Stimulated activated naive CD8-positive, alpha-beta T cell treated with anti-CD3 and anti-CD28 coated beads, Interleukin-15, Interleukin-2, amounts not matched to agents 100 U/mL and 50 U/mL, for 24 hours (primary cell): ENCODE measurements at places on chromosomes 7 and 10.

GRCh38 chr10:57161157-57161556 is 800.1 kb upstream of the ZWINT start:
- no peak for DNase-seq

GRCh38 chr7:25455683-25456251 is 227.5 kb upstream of the NPVF start:
- DNase-seq, result no peak

- DNase-seq, result no peak
Measured at GRCh38 chr7:121003986-121004685, 15.6 kb downstream of the CPED1 start.

- peak; percentile 53 for DNase-seq
Measured at GRCh38 chr7:106041140-106041717, 70.9 kb downstream of the SYPL1 start.

- no peak for DNase-seq
Measured at GRCh38 chr7:47198159-47198558, 383.8 kb downstream of the TNS3 start.

- no peak for DNase-seq
Measured at GRCh38 chr7:104804696-104805095, 209.3 kb upstream of the KMT2E start.

DNA sequence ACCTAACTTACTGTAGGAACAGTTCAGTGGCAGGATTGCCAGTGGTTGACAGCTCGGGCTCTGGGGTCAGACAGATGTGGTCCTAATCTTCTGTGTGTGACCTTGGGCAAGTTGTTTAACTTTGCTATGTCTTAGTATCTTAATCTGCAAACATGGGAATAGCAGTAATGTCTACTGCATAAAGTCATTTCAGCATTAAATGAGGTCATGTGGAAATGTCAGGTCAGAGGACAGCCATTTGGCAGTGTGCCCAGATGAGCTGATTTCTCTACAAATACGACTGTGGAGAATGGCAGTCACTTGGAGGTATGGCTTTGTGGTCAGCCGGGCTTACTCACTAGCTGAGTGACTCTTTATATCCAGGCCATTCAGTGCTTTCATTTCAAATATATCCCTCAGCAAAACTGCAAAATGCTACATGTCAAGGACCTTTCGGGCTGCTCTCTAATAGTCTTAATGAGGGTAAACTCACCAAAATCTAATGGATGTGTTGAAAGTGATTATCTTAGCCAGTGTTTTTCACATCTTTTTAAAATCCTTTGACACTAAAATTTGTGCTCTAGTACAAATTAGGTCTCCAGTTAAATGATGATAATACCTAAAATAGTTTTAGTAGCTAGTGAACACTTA is 171.4 kb downstream of the ST7 start:
- DNase-seq, result peak; percentile 83

- DNase-seq, result peak; percentile 15
Measured at GRCh38 chr7:98251231-98251600, 816 bp downstream of the TECPR1 start.

DNA sequence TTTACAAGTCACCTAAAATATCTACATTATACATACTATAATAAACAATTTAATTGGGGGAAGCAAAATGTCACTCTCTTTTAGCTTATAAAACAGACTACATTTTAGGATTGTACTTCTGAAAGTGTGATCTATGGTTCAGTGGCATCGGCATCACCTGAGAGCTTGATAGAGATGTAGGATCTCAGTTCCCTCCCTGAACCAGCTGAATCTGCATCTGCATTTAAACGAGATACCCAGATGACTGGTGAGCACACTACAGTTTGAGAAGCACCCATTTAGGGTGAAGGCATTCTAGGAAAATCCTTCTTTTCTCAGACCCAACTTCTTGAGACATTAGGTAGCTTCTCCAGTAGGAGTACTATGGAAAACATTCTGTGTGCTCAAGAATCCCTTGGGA is 21.5 kb upstream of the SDHAF3 start:
- DNase-seq, result no peak

- DNase-seq, result no peak
Measured at GRCh38 chr10:4216726-4217125, 431.7 kb upstream of the KLF6 start.

GRCh38 chr7:51126813-51127617 is 189.6 kb downstream of the COBL start:
- DNase-seq, result no peak

- DNase-seq, result no peak
Measured at GRCh38 chr7:85001495-85002345, 185.1 kb downstream of the SEMA3D start.

DNA sequence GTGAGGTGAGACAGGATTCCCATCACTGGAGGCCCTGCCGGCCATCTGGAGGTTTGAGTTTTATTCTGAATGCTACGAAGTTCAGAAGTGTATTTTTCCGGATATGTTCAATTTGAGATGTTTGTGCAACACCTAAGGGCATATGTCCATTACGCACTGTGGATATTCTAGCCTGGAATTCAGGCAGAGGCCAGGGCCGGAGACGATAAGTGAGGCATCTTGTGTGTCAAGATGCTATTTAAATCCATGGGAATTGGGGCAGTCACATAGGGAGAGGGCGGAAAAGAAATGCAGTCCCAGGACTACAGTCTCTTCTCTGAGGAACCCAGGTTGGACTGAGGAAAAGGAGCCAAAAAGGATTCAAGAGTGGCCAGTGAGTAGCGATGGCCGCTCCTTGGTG is 1.9 kb upstream of the SUV39H2 start:
- no peak for DNase-seq

DNA sequence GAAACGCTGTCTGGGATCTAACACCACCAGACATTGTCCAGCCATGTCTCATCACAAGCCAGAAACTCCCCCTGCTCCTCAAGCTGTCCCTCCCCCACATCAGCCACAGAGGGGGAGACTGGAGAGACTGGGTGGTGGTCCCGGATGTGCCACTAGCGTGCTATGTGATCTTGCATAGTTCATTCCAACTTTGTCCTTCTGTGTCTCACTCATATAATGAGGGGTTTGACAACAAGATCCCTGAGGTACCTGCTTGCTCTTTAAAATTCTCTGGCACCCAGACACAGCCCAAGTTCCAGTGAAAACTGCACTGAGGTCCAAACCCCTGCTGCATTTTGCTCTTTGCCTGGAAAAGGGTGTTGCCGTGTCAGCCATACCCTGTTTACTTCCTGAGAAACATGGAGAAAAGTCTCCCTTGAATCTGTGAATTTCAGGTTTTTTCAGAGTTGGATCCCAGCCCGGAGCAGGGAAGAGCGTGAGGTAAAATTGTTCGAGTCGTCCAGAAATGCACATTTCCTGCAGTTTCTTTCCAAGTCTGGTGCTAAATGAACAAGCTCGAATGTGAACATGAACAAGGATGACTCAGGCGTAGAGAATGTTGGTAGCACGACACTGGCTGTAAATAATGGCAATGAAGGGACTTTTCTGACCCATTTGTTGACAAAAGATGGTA is 156.6 kb downstream of the CCDC3 start:
- DNase-seq, result no peak

- no peak for DNase-seq
Measured at GRCh38 chr10:126908729-126909128, 3.5 kb downstream of the DOCK1 start.

GRCh38 chr7:137942484-137943115 is 59.3 kb downstream of the CREB3L2 start:
- no peak for DNase-seq

- DNase-seq, result no peak
Measured at GRCh38 chr7:116041615-116042014, 11.1 kb upstream of the TFEC start.

DNA sequence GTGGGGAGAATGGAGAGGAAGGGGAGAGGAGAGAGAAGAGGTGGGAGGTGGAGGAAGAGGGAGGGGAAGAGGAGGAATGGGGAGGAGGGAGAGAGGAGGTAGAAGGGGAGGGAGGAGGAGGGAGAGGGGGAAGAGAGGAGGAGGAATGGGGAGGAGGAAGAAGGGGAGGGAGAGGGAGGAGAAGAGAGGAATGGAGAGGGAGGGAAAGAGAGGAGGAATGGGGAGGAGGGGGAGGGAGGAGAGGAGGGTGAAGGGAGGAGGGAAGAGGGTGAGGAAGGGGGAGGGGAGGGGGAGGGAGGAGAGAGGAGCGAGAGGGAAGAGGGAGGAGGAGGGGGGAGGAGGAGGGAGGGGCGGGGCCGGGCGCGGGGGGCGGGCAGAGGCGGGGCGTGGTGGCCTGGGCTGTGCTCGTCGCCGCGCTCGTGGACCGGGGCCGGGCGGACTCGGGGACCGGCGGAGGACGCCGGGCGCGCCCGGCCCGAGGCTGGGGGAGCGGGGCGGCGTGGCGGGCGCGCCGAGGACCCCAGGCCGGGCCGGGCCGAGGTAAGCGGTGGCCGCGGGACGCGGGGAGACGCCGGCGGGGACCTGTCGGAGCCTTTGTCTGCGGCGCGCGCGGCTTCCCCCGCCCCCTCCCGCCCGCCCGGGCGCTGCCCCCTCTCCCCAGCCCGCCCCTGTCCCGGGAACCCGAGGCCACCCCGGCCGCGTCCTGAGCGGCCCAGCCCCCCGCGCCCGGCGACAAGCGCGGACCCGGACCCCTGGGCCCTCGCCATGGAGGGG is at the start of gene SLC29A4:
Gene SLC29A4 (plus strand): TSS at position 401 of the 774 bp plus-strand sequence. CDS start 4,874 bp downstream, outside the sequence.
- peak; percentile 40 for DNase-seq

DNA sequence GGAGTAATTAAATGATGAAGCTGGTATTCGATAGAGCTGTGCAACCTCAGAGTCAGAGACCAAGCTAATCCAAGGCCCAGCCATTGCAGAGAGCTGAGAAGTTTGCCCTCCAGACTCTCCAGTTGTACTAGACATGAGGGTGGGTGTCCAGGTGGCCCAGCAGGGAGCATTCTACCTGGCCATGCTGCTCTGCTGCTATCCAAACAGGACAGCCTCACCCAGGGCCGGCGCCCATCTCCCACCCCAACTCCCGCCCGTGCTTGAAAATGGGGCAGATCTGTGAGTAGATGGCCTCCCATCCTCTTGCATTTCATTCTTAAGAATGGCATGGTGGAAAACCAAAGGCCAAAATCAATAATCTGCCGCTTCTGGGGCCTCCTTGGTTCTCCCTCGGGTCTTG is 124.2 kb downstream of the TCERG1L start:
- no peak for DNase-seq

DNA sequence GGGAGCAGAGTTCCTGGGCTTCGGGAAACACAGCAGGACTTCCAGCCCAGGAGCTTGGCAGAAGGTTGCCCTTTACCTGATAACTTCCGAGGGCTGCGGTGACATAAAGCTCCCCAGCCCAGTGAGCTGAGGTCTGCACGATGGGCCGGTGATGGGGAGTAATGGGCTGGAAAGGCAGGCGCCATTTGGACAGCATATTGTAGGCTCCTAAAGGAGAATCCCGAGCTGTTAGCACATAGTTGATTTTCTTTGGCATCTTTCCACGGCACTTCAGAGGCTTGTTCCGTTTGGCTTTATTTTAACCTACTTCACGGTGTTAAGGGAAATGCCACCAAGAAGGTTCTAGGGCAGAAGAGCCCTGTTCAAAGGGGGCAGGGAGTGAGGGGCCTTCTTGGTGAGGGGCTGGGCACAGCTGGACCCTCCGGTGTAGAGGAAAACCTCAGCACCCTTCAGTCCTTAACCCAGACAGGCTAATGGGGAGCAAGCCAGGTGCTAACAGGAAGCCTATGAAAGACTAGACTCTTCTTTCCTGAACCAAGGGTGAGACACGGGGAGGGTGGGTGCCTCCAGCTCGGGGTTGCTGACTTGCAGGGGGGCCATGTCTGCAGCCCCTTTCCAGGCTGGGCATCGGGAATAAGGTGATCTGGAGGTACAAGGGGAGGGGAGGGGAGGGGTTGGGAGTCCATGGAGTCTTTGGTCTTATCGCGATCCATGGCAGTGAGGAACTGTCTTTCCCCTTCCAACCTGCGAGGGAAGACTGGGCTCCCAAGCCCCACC is 347.7 kb downstream of the GLRX3 start:
- no peak for DNase-seq

- peak; percentile 66 for DNase-seq
Measured at GRCh38 chr10:125060826-125061556, 99.4 kb downstream of the CTBP2 start.

DNA sequence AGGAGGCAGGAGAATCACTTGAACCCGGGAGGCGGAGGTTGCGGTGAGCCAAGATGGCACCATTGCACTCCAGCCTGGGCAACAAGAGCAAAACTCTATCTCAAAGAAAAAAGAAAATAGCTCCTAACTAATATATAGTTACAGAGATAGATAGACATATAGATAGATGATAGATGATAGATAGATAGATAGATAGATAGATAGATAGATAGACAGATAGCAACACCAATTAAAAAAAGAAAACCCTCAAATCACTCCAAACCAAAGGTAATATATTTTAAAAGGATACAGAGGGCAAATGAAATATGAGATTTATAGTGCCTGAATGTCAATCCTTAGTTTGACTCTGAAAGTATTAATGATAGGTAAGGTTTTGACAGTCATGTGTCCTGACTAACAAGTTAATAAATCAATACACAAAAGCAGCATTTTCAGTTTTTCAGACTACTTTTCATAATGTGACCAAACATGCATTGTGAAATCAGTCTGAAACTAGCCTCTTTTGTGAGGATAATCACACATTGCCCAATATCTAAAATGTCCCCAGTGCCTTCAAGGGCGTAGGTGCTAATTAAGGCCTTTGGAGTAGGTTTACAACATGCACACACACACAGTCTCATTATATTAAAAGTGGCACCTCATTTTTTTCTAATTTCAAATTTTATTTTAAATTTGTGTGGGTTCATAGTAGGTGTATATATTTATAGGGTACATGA is 61.2 kb downstream of the BPGM start:
- no peak for DNase-seq

DNA sequence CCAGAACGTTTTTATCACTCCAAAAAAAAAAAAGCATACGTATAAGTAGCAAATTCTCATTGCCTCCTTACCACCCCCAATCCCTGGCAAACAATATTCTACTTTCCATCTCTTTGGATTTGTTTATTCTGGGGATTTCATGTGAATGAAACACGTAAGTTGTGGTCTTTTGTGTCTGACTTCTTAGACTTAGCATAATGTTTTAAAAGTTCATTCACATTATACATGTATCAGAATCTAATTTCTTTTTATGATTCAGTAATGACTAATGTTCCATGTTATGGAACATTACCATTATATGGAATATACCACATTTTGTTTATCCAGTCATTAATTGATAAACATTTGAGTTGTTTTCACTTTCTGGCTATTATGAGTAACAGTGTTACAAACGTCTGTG is 12.5 kb upstream of the KLHL7 start:
- no peak for DNase-seq

DNA sequence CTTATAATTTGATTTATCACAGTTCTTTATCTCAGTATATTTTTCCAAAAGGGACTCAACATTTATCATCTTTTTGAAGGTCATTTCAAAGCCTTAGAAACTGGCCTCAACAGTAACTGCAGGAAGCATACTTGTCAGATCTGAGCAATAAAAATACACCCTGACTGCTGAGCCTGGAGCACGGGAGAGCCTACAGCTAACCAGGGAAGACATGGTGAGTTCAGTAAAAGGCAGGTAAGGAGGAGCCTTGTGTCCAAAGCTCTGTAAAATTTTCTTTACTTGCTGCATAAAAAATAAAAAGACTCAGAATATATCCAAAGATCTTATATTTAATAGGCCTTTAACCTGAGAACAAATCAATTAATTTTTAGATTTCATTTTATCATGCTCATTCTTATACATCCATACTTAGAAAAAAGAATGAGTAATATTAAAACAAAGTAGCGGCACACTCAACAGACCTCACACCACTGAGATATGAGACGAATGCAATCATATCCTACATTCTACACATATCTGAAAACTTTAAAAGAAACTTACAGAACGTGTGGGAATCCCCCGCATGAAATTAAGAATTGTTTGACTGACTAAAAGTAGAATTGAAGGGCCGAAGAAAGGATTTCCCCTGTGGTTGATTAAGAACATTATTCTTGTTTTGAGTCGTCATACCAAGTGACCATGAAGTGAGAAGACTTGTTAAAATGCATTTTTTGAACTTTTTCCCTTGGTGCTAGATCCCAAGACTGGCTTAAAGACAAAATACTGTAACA is 296.4 kb upstream of the MKLN1 start:
- no peak for DNase-seq
